ENCODE measurements at places on chromosomes 11 and 22. TPM values are rescaled to one million over a fixed set of nuclear protein-coding genes. Genes with fewer than 3 reads are reported as not detected.

Gene GLYAT
- total RNA-seq: 0.59 TPM

Gene KRTAP5-7
- not detected for total RNA-seq

Gene ART1
- total RNA-seq: 0.52 TPM

Gene TNNT3
- total RNA-seq: 46.1 TPM

- no peak for DNase-seq
Measured at GRCh38 chr11:18844753-18845367, 53.3 kb upstream of the PTPN5 start.

DNA sequence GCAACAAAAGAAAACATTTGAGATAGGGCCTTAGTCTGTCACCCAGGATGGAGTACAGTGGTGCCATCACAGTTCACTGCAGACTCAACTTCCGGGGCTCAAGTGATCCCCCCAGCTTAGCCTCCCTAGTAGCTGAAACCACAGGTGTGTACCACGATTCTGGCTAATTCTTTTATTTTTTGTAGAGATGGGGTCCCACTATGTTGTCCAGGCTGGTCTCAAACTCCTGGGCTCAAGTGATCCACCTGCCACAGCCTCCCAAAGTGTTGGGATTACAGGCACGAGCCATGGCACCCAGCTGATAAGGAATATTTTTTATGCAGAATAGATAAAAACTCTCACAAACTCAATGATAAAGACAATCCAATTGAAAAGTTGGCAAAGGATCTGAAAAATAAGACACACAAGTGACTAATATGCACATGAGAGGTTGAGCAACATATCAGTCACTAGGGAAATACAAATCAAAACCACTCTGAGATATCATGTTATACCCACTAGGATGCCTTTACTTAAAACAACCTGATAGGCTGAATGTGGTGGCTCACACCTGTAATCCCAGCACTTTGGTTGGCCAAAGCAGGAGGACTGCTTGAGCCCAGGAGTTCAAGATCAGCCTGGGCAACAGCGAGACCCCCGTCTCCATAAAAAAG is 33.9 kb upstream of the CLTCL1 start:
- no peak for DNase-seq

- DNase-seq: no peak
Measured at GRCh38 chr11:111135101-111135500, 110.4 kb upstream of the POU2AF2 start.

DNA sequence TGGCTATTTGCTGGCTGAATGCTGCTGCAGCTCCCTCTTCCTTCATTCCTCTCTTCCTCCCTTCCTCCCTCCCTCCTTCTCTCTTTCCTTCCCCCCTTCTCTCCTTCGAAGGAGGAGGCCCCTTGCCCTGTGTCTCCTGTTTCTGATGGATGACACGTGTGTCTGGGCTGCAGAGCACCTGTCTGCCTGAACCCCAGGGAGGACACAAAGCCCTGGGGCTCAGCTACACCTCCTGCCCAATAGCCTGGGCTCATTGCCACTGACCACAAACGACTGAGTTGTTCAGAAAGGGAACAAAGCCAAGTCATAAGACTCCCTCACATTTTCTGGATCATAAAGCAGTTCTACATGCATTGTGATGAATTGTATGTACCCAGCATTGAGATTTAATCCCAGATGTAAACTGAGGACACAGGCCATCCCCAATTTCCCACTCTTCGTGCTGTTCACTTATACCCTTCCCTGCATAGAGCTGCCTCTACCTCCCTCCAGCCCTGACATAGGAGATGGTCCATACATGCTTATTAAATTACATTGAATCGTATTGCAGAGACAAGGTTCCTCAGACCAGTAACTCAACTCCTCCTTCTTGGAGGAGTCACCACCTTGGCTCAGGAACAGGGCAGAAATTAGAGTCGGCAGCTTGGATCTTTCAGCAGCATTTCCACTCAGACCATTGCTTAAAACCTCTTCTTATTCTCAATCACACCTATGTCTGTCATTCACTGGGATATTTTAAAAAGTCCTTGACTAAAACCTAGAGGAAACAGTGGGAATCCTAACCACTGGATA is 1.2 kb downstream of the CSRP3 start:
- peak; percentile 50 for DNase-seq

DNA sequence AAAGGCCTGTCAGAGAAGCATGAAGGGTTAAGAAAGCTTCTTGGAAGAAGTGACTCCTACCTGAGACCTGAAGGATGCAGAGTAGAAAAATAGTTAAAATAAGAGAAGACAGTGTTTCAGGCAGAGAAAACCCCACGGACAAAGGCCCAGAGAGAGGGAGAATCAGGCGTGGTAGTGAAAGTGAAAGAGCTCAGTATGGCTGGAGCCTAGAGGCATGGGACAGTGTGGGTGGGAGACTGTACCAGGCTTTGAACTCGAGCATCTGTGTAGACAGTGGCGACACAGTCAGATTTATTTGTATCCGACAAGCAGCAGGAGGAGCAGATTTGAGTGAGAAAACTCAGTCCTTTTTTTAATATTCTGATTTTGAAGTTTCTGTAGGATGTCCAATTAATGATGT is 360.0 kb downstream of the OPCML start:
- DNase-seq: no peak

DNA sequence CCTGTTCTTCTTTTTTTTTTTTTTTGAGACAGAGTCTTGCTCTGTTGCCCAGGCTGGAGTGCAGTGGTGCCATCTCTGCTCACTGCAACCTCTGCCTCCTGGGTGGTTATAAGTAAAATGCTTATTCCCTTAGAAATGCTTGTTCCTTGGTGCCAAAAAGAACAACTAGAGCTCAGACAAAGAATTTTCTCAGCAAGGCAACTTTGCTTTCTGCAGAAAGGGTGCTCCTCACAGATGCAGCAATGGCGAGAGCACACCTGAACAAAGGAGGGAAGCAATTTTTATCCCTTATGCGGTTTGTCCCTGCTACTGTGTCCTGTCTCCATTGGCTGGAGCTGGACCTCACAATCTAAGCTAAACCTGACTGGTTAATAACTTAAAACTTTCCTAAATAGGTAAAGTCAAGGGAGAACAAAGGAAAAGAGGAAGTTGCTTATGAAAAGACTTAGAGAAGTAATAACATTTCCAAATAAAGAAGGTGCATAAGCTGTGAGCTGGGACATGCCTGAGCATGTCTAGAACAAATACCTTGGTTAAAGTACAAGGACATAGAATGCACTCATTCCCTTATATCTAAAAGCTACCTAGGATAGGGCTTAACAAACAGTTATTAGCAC is 90.0 kb upstream of the PRR5 start:
- DNase-seq: no peak

DNA sequence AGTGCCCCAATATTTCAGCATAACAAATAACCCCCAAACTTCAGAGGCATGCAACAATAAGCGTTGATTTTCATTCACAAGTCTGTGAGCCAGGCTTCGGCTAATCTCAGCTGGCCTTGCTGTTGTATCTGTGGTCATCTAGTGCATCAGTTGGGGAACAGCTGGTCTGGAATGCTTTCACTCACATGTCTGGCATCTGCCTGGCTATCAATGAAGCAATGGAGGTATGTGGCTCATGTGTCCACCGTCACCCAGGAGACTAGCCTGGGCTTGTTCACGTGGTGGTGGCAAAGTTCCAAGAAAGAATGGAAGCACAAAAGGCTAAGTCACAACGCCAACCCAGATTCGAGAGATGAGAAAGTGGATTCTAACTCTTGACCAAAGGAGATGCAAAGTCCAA is 304.8 kb upstream of the ISX start:
- no peak for DNase-seq

DNA sequence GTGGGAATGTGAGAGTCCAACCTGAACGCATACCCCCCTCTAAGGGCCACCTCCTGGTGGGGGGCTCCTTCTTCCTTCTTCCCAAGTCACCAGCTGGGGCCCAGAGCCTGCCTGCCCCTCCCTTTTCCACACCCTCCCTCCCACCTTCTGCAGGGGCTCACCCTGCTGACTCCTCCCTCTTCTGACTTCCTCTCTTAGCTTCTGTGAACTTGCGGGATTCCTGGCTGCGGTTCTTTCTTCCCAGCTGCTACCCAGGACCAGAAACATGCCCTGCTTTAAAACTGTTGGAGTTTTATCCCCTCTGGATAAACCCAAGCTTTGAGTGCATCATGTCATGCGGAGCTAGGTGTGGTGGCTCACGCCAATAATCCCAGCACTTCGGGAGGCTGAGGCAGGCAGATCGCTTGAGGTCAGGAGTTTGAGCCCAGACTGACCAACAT is 10.2 kb downstream of the LRRC74B start:
- DNase-seq: no peak

- peak; percentile 100 for DNase-seq
Measured at GRCh38 chr11:65497141-65498041, 1.5 kb upstream of the MALAT1 start.

GRCh38 chr11:843818-844692 is 1.4 kb downstream of the TSPAN4 start:
- DNase-seq: peak; percentile 93

DNA sequence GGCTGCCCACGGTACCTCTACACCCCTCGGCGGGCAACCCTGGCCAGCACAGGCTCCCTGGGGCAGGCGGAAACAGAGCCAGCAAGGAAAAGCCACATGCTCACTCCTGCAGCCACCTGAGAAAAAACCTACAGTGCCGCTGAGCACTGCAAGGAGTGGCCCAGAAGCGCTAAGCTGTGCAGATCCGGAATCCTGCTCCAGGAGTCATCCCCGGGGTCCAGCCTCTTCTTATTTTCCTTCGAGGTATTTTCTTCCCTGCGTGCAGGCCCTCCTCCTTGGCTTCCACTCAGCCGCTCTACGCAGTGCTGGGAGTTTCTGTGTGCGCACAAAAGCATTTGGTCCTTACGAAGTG is 81.0 kb downstream of the TRMU start:
- DNase-seq: no peak

DNA sequence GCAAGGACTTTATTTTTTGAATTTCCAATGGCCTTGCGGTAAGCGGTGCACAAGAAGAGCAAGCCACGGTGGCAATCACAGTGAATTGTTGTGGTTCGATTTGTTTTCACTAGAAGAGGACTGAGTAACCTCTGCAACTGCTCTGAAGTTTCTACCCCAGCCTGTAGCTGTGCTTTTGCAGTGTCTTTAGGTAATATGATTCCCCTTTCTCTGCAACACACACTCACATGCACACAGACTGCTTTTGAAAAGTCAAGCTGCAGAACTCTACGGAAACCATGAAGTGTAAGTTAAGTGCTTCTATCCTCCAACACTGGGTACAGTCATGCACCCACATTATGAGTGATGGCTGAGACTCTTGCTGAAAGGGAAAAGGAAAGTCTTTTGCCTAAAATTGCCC is 38.4 kb downstream of the CD44 start:
- no peak for DNase-seq

DNA sequence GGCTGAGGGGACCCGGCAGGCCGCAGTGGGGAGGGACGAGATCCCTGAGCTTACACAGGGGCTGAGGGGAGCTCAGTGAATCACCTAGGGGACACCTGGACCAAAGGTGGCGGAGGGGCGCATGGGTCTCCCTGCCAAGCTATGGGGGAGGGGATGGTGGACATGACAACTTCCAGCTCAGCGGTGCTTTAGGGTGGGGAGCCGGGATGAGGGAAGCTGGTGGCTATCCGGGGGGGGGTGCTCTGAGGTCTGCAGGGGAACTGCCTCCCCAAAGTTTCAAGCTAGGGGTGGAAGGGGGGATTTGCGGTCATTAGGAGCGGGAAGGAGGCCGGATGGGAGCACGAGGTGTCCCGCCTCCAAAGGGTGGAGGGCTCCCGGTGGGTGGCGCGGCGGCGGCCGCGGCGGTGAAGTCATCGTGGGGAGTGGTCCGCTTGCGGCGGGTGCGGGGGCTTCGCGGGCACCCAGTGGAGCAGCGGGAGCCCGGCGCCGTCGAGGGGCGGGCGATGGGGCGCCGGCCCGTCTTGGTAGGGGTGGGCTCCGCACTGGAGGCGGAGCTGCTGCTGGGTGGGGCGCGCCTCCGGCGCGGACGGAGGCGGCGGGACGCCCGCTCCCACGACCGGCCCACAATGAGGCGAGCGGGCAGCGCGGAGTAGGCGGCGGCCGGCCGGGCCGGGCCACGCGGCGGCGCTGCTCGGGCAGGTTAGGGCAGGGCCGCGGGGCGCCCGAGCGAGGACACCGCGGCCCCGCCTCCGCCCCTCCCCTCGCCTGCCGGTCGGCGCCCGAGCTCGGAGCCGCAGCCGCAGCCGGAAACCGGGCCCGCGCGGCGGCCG is at the start of gene MICALL1:
MICALL1 (plus strand) TSS at position 764 of the 830 bp plus-strand sequence. CDS start 126 bp downstream, outside the sequence.
- peak; percentile 87 for DNase-seq

DNA sequence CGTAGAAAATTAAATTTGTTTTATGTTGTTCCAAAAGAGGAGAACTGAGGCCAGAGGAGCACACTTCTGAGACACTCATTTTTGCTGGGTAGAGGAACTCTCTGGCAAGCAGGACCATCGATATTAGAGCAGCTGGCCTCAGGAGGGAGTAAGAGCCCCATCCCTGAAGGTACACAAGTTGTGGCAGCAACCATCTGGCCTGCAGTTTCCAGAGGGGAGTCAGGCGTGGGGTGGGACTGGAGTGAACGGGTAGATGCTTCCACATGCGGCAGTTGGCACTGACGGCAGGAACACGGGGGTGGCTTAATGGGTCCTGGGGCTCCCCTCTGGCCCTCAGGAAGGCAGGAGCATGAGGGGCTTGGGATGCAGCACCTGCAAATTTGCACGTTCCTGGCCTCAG is 13.2 kb upstream of the SSTR3 start:
- DNase-seq: no peak

GRCh38 chr11:7160814-7161489 is 72.2 kb downstream of the RBMXL2 start:
- no peak for DNase-seq

- no peak for DNase-seq
Measured at GRCh38 chr22:26238596-26238995, 69.3 kb downstream of the SEZ6L start.

GRCh38 chr22:25137577-25138525 is 61.8 kb upstream of the CRYBB3 start:
- no peak for DNase-seq

DNA sequence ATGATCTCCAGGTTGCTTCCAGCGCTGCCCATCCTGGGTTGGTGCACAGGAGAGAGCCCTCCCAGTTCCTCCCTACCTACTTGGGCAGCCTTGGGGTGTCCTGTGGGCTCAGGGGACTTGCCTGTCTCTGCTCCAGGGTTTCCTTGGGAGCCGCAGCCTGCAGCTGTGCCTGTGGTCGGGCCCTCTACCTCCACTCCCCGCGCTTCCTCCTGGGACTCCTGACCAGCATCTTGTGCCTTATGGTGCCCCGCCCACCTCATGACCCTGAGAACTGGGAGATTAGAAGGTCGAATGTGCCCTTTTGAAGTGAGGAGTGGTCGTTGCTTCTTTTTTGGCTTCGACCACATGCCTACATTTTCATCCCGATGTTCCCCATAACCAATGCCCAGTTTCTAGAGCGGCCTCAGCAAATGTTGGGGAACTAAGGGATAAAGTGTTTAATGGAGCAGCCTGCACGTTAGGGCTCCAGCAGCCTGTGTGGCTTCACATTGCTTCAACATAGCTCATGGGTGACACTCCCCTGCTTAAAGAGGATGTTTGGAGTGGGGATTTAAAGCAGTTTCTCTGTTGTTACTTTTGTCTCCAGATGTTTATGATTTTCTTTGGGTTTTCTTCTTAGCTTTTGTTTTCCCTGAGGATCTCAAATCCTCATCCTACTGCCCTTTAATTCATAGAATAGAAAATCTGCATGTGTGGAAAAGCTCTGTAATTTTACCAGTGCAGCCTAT is 248.8 kb downstream of the TBC1D22A start:
- DNase-seq: no peak

GRCh38 chr11:80727315-80727714 is 1286.5 kb upstream of the TENM4 start:
- no peak for DNase-seq

Measured in left ventricle myocardium superior (tissue), 1 donor.